ENCODE measurements at places on chromosomes 6 and 20. TPM values are rescaled to one million over a fixed set of nuclear protein-coding genes. Genes with fewer than 3 reads are reported as not detected.

RIN2 gene
- total RNA-seq: 27.1 TPM

SPAG4 gene
- 1.0 TPM for total RNA-seq

LY6G6C gene
- total RNA-seq: not detected

IL17F gene
- total RNA-seq: not detected

NRSN1 gene
- total RNA-seq: not detected

MGME1 gene
- 6.8 TPM for total RNA-seq

MYB gene
- total RNA-seq: 0.52 TPM

HLA-F gene
- 12.0 TPM for total RNA-seq

SCRT2 gene
- not detected for total RNA-seq

LTB gene
- 2.1 TPM for total RNA-seq

HEBP2 gene
- total RNA-seq: 6.8 TPM

SYCP2L gene
- 1.6 TPM for total RNA-seq

LCA5 gene
- total RNA-seq: 4.7 TPM

MLIP gene
- total RNA-seq: 27.7 TPM

DEFB118 gene
- not detected for total RNA-seq

PMEPA1 gene
- total RNA-seq: 5.2 TPM

UST gene
- 14.6 TPM for total RNA-seq

OR2H2 gene
- total RNA-seq: not detected

PRDM1 gene
- total RNA-seq: 1.6 TPM

GGTLC1 gene
- not detected for total RNA-seq

PNRC1 gene
- 132 TPM for total RNA-seq

MUC22 gene
- total RNA-seq: not detected

RTEL1 gene
- 4.7 TPM for total RNA-seq

SOX18 gene
- total RNA-seq: 3.7 TPM

C20orf204 gene
- 0.52 TPM for total RNA-seq

BMP2 gene
- total RNA-seq: 2.6 TPM

BCAS1 gene
- 2.1 TPM for total RNA-seq

GABRR1 gene
- total RNA-seq: 0.52 TPM

GPX5 gene
- not detected for total RNA-seq

MCCD1 gene
- not detected for total RNA-seq

SLC24A3 gene
- 15.7 TPM for total RNA-seq

CPNE5 gene
- total RNA-seq: 6.3 TPM

TAF11 gene
- total RNA-seq: 27.1 TPM

TRIM31 gene
- not detected for total RNA-seq

SAMD3 gene
- 8.9 TPM for total RNA-seq

All from skeletal muscle tissue (tissue), 5 donors.